ENCODE measurements at places on chromosomes 1 and 21.
A peak's percentile ranks its signal among the peaks of the same experiment; 100 is the strongest.

DNA sequence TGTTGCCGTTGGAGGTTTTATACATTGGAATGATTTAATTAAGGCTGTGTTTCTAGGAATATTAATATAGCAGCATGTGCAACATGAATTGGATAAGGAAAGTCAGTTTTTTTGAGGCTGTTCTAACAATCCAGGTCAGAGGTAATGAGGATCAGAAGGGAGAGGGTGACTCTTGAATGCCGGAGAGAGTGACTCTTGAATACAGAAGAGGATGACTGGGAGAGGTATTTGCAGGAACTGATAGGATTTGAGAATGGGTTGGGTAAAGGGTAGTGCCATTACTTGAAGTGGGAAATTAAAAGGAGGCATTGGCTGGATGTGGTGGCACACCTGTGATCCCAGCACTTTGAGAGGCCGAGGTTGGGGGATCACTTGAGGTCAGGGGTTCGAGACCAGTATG is 55.6 kb upstream of the MACF1 start:
- no peak for DNase-seq

DNA sequence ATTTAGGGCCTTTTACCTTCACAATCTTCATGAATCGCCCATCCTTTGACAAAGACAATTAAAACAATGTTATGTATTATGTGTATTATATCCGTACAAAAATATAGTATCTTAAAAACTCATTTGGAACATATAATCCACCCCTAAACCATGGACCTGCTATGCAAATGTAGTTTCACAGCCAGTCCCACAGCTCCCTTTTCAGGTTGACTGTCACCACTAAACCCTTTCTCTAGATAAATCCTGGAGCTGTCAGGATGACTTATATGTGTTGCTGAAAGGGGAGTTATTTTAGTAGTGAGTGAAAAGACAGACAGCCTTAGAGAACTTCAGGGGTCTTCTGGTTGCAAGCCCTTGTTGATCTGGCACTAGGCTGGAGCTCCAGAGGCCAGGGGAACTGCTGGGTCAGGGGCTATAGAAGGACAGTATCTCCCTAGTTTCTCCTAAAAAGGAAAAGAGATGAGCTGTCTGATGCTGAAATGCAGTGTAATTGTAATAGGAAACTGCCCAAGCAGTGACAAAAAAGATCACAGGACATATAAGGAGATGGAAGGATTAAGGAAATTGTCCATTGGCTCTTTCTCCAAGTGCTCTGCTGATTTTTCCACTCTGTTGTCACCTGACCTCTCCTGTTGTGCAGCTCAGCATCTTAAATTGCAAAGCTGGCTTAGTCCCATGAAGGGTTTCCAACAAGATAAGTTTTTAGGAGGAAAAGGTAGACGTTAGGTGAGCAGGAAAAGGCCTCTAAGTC is 127.7 kb downstream of the S1PR1 start:
- no peak for DNase-seq

- no peak for DNase-seq
Observed at GRCh38 chr1:48524892-48525467, 53.0 kb upstream of the SPATA6 start.

DNA sequence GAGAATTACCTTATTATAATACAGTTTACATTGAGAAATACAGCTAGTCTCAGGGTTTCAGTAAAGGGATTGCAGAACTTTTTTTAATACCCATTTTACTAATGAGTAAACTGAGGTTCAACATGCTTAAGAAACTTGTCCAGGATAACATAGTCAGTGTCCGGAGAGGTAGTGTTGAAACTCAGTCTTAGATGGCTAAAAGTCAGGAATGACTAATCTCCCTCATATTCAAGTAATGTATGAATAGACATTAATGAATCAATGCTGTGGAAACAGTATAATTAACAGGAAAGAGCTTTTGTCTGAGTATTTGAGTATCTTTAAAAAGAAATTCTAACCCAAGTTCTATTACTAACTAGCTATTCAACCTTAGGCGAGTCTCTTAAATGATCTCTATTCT is 397.6 kb downstream of the PLA2G4A start:
- no peak for DNase-seq

GRCh38 chr1:3611170-3612019 is at the start of gene MEGF6:
Gene MEGF6 (minus strand): TSS chr1:3611508. CDS start chr1:3611268, 240 bp downstream.
- peak; percentile 85 for DNase-seq

- DNase-seq = no peak
Observed at GRCh38 chr1:186634511-186634910, 45.7 kb downstream of the PTGS2 start.

DNA sequence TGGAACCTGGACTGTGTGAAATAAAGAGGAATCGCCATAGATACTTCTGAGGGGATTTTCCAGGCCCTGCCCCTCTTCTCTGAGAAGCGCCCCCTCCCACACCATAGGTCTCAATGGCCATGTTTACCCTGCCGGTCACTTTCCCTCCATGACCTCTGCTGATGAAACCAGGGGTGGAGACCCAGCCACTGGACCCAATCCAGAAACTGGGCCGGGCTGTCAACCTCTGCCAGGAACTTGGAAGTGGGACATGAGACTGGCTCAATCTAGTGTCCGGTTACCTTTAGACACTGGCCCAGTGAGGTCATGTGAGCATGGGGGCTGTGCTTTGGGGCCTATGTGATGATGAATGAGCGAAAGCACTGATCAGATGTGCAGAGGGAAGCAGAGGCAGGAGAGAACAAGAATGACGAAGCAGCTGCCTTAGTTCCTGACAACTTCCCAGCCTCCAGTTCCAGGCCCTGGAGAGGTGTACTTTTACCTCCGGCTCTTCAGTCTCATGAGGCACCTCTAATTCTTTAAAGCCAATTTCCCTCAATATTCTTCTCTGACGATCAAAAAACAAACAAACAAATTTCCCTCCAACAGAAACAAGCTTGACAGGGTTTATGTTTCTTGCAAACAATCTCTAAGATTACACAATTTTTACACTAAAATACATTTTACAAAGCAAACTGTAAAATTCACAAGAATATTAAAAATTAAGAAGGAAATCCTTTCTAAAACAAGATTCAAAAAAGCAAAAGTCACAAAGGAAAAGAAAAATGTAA is 4.9 kb downstream of the ASAP3 start:
- DNase-seq = no peak

DNA sequence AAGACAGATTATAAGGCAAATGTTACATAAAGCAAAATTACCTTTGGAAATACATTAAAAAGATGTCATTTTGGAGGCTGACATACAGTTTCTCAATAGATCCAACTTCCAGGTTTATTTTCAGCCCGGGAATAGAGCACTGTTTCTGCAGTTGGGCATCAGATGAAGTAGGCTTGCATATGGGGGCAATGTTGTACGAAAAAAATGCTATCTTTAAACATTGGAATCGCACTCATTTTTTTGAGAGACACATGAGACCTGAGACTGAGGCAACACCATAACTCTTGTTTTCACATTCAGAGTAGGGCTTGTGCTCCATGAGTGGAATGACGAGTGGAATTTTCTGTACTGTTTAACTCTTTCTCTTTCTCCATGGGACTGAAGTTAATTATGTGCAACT is 122.4 kb upstream of the ZRANB2 start:
- no peak for DNase-seq

GRCh38 chr1:222784371-222784770 is 30.5 kb upstream of the DISP1 start:
- DNase-seq = no peak

GRCh38 chr1:65149351-65150107 is 1.5 kb downstream of the AK4 start:
- DNase-seq = no peak

- no peak for DNase-seq
Observed at GRCh38 chr1:205015241-205015640, 27.8 kb upstream of the CNTN2 start.

DNA sequence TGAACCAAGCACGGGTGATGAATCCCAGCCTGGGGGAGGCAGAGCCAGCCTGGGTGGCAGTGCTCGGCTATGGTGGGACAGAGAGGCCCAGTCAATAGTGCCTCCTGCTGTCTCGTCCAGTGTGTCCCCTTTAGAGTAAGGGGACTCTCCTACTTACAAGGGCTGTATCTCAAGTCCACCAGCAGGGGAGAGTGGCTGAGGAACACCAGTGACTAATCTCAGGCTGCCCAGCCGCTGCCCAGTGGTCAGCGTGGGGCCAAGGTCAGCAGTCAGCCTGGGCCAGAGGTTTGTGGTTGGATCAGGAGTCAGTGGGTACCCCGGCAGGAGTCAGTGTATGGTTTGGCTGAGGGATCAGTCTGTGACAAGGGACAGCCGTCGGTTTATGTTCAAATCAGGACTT is 109.2 kb upstream of the RUNX3 start:
- no peak for DNase-seq

DNA sequence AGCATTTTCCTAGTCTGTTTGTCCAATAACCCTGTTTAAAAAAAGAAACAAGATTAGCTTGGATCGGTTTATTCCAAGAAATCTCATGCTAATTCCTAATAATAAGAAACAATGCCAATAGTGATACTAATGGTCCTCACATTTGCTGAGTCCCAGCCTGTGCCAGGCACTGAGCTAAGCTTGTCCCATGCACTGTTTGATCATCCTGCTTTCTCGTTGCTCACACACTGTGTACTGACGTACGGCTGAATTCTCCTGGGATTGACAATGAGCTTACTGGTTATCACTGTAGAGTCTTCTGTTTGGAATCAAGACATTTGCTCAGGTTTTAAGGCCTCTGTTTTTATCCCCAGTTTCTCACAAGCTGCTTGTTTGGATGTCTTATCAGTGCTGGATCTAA is 71.1 kb downstream of the CACNA1E start:
- no peak for DNase-seq

GRCh38 chr1:236480758-236481436 is 42.9 kb upstream of the LGALS8 start:
- no peak for DNase-seq

GRCh38 chr1:209324901-209325871 is 258.3 kb upstream of the CAMK1G start:
- no peak for DNase-seq

Data from activated CD8-positive, alpha-beta memory T cell treated with anti-CD3 and anti-CD28 coated beads for 24 hours (primary cell).